HAP-1 (cell line): ENCODE measurements at places on chromosomes 1 and 21.

DNA sequence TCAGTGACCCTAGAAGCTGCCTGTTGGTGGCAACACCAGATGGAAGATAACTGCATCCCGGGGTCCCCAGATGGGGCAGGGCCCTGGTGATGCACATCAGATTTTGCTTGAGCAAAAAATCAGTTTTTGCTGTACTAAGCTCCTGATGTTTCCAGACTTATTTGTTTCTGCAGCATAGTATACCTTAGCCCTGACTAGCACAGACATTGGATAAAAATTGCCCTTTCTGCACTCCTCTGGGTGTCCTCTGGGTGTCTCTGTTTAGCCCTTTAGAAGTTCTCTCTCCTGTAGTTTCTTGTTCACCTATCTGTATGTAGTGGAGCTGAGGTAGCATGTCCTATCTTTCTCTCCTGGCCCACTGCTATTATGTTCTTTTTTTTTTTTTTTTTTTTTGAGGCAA lies 30.3 kb upstream of the PLA2G2C start:
- peak; percentile 10 for DNase-seq

- DNase-seq, result no peak
Observed at GRCh38 chr1:212975111-212975918, 25.0 kb downstream of the VASH2 start.

- no peak for DNase-seq
Observed at GRCh38 chr1:204405988-204406387, 5.6 kb downstream of the PPP1R15B start.

GRCh38 chr1:212218065-212218464 lies 67.1 kb upstream of the PPP2R5A start:
- no peak for DNase-seq

GRCh38 chr1:159945483-159946241 lies at the start of gene IGSF9:
Gene IGSF9 (minus strand): TSS chr1:159945613. CDS start chr1:159943454, 2,159 bp downstream.
- peak; percentile 89 for DNase-seq

DNA sequence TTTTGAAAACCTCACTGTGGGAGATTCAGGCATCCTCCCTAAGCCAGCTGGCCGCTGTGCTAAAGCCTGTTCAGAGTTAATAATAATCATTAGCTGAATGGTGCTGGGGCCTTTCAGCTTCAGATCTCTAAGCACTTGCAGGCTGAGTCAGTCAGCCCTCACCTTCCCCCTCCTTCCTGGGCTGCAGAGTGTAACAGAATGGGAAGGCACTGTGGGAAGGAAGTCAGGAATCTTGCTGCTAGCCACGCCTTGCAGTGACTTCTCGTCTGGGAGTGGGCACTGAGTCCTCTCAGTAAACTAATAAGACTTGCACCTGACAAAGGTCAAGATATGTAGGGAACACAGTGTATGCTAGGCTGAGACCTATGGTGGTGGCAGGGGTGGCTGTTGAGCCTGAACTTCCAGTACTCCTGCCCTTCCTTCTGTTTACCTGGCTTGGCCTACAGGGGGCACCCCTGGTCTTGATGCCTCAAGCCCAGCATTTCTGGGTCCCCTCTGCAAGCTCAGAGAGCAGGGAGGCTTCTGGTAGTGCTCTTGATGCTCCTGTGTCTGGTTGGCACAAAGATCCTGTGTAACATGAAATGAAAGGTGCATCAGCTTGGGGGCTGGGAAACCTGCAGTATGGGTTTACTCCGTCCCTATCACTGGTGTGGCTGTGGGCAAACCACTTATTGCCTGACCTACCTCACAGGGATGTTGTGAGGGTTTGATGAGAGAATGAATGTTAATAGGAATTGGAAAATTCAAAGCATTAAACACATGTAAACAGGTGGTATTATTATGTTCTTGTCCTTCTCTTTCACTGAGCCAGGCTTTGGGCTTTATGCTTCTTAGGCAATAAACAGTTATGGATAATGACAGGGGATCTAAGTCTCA lies 6.0 kb downstream of the CYB561D1 start:
- DNase-seq, result peak; percentile 67

GRCh38 chr1:30083800-30084464 lies 639.5 kb downstream of the MATN1 start:
- no peak for DNase-seq

DNA sequence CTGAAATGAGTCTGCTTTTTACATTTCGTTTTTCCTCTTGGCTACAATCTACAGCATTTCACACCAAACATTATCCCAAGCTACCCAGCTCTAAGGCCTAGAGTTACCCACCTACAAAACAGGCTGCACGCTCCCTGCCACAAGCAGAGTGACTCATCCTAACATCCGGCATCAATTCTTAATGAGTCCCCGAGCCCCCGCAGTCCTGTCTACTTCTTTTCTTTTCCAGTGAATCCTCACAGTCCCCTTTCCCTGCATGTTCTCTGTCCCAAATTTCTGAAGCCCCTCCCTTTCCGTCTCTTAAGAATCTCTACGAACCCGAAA lies 650 bp downstream of the PCNX2 start:
- DNase-seq, result peak; percentile 32

GRCh38 chr1:27095576-27095975 lies 59.3 kb downstream of the SLC9A1 start:
- DNase-seq, result no peak
